Liver (tissue), 10 donors: ENCODE measurements at places on chromosomes 6 and 20.

GRCh38 chr6:22444330-22444729, 125.0 kb upstream of the HDGFL1 start:
- no peak for DNase-seq

GRCh38 chr6:37287519-37288157, 29.7 kb upstream of the TMEM217 start:
- DNase-seq: no peak

- no peak for DNase-seq
Observed at GRCh38 chr20:49886571-49887213, 28.6 kb downstream of the SPATA2 start.

DNA sequence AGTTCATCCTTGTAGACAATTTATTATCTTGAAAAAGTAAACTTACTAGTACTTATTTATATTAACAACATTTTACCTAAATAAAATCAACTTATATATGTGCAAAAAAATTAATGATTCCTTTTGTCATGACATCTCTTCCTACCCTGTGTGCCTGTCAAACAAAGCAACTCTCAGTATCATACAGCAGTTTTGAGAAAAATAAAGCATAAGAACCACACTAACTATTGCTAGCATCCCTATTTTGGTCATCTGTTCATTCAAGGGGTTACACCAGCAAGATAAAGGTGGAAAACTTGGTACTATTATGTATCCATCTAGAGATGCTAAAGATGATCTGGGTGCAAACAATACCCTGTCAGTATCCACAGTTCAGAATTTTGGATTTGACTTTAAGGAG, 7.4 kb upstream of the HLA-DRB1 start:
- no peak for DNase-seq

- no peak for DNase-seq
Observed at GRCh38 chr6:54299542-54300269, 8.5 kb upstream of the TINAG start.

GRCh38 chr6:151240791-151241642, 1.2 kb downstream of the AKAP12 start:
- DNase-seq: no peak

GRCh38 chr6:113873043-113873667, 16.0 kb downstream of the MARCKS start:
- peak; percentile 51 for DNase-seq
